ENCODE measurements at places on chromosomes 13 and 19.

DNA sequence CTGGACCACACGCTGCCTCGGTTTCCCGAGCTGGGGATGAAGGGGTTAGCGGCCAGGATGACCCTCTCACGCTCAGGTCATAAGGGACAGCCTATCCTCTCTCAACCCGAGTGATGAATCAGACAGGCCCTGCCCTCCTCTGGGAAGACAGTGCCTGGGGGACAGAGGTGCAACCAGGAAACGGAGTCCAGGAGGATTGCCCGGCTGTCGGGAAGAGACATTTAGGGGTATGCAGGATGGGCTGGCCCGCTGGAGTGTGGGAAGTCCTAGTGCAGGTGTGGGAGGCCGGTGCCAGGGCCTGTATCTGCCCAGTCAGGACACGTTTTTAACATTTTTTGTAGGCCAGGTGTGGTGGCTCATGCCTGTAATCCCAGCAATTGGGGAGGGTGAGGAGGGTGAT, 8.3 kb downstream of the LSM7 start:
- no peak for DNase-seq

DNA sequence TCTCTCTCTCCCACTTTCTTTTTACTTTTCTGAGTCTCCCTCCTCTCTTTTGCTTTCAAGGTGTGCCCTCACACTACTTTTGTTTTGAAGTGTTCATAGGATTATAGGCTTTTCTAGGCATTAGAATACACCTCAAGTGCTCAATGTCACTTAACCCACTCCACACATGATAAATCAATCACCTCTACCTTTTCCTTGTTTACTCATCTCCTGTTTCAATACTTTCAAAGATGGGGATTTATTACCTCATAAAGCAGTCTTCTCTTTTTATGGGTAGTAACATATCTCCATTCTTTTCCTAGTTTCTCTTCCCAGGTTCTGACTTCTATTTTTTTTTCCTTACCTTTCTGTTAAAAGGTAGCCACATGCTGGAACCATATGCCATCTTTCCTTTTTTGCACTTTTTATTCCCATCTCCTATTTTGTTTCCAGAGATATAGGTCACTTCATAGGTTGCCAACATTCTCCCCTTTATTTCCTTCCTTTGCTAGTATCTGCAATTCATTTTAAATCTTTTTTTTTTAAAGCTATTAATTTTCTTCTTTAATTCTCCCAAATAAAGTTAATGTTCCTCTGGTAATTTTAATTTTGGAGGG, 137.6 kb upstream of the SLC10A2 start:
- no peak for DNase-seq

DNA sequence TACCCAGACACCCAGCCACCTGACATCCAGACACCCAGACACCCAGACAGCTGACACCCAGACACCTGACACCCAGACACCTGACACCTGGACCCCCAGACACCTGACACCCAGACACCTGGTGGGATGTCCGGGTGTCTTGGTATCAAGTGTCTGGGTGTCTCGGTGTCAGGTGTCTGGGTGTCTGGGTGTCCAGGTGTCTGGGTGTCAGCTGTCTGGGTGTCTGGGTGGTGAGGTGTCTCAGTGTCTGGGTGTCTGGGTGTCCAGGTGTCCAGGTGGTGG, 18.6 kb downstream of the C19orf12 start:
- DNase-seq, result no peak

GRCh38 chr13:102183509-102184182, 218.2 kb downstream of the FGF14 start:
- DNase-seq, result no peak
